ENCODE measurements at places on chromosomes 11 and 22. TPM values are rescaled to one million over a fixed set of nuclear protein-coding genes. Genes with fewer than 3 reads are reported as not detected.

RRAS2 gene
- total RNA-seq = 35.4 TPM

HPS4 gene
- total RNA-seq = 36.4 TPM

GRCh38 chr11:8095371-8095770, 14.4 kb downstream of the TUB start:
- no peak for ATAC-seq

ZBTB3 gene
- 13.9 TPM for total RNA-seq

CASP5 gene
- total RNA-seq = not detected

DNA sequence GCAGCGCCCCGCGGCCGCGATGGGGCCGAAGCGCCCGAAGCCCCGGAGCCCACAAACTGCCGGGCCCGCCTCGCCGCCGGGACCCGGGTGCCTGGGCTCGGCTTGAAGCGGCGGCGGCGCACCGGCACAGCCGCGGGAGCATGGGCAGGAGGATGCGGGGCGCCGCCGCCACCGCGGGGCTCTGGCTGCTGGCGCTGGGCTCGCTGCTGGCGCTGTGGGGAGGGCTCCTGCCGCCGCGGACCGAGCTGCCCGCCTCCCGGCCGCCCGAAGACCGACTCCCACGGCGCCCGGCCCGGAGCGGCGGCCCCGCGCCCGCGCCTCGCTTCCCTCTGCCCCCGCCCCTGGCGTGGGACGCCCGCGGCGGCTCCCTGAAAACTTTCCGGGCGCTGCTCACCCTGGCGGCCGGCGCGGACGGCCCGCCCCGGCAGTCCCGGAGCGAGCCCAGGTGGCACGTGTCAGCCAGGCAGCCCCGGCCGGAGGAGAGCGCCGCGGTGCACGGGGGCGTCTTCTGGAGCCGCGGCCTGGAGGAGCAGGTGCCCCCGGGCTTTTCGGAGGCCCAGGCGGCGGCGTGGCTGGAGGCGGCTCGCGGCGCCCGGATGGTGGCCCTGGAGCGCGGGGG, 346 bp downstream of the FJX1 start:
- ATAC-seq = peak; percentile 48

DNA sequence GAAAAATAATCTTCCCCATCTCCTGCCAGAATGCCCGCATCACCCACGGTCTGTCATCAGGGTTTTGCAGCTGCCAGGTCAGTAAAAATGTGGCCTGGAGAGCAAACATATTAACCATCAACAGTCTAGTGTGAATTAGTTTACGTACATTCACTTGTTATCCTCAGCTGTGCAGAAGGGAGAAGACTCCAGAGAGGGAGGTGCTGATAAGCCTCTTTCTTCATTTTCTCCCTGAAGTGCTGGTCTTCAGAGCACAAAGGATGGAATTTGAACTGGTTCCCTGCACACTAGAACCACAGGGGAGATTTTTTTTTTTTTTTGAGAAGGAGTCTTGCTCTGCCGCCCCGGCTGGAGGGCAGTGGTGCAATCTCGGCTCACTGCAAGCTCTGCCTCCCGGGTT, 8.2 kb downstream of the FGF19 start:
- ATAC-seq = no peak

- ATAC-seq = peak; percentile 67
Observed at GRCh38 chr11:114216796-114217180, 79.4 kb upstream of the NNMT start.

PRDX5 gene
- 164 TPM for total RNA-seq

FAM180B gene
- not detected for total RNA-seq

GRCh38 chr11:11296434-11296833, 56.6 kb downstream of the CSNK2A3 start:
- no peak for ATAC-seq

DNA sequence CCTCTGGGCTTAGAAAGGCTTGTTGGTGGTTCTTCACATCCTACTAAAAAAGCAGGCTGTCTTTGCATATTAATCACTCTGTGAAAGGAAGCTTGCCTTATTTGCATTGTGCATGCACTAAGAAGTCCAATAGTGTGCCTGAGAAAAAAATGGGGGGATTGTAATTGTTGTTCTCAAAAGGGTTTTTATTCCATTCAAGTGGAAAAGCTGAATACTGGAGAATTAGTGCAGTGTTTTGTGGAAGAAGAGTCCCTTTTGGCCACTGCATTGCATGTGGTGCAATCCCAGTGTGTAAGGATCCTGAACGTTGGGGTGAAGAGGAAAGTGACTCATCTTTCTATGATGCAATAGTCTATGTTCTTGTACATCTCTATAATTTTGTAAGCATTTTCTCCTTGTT, 16.5 kb downstream of the NCAM1 start:
- ATAC-seq = no peak

GRCh38 chr11:72710278-72710677, 36.1 kb upstream of the PDE2A start:
- no peak for ATAC-seq

- ATAC-seq = no peak
Observed at GRCh38 chr11:78821371-78822306, 247.0 kb upstream of the NARS2 start.

- ATAC-seq = no peak
Observed at GRCh38 chr11:27921472-27921871, 186.5 kb downstream of the KIF18A start.

H19 gene
- not detected for total RNA-seq

DNA sequence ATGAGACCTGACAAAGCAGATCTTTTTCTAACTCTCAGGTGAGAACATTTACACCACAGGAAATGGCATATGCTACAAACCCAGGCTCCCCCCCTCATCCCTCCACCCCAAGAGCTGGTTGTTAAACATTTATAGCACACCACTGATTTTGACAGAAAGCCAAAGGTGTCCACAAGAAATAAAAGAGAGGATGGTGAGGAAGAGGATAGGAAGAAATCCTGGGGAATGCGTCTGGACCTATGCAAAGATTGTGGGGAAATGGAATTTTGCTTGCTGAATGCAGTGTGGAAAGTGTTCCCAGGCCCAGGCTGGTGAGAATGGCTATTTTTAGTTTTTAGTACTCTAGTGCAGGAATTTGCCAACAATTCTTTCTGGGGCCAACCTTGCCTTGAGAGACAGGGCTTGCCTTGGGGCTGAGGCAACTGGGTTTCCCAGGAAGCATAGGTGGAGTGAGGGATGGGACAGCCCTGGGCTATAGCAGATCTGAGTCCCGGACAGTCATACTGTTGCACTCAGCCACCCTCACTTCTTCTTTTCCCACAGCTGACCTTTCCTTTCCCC, 163.9 kb downstream of the ADAMTS15 start:
- ATAC-seq = no peak

CCDC89 gene
- total RNA-seq = not detected
